Chondrocyte (in vitro differentiated cells): ENCODE measurements at places on chromosomes 7 and 10. TPM values are rescaled to one million over a fixed set of nuclear protein-coding genes. Genes with fewer than 3 reads are reported as not detected.

- DNase-seq = no peak
These were observed 345 bp downstream of the COBL start for GRCh38 chr7:51316262-51316665.

GRCh38 chr7:158572000-158572828 lies 15.4 kb downstream of the PTPRN2 start:
- DNase-seq = no peak

VSIR gene
- total RNA-seq = 0.49 to 1.3 TPM in 2 of 3 replicates, not detected in the other

DNA sequence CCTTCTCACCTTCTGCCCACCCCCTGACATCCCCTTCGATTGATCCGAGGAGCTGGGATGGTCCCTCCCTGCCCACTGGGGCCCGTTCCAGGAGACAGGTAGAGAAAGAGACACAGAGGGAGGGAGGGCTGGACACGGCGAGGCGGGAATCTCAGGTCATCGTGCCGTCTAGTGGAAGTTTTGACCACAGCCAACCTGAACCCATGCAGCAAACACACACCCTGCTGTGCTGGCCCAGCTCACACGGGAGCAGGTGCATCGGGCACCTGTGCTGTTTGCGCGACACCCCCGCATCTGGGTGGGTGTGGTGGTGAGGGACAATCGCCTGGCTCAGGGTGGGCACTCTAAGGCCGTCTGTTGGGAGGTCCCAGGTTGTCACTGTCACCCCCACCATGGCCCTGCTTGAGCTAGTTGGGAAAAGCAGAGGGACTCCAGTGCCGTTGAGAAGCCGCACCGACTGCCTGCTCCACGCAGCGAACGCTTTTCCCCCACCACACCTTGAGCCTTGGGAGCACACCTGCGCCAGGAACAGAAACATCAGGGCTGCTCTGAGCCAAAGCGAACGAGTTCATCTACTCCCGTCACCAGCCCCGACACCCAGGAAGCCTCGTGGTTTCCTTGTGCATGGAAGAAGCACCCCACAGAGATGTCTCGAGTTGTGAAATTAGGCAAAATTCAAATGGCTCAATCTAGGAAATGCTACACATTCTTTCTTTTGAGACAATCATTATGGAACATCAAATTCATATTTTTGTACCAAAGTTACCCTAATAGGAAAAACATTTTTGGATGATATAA lies 285.8 kb downstream of the DNAJB6 start:
- DNase-seq = no peak

DNAJB9 gene
- total RNA-seq = 22.0 to 29.2 TPM (median 29.0 TPM) in 3 replicates

PRF1 gene
- not detected in 3 replicates for total RNA-seq

NUDT13 gene
- 1.7 to 2.2 TPM (median 2.0 TPM) in 3 replicates for total RNA-seq

DNA sequence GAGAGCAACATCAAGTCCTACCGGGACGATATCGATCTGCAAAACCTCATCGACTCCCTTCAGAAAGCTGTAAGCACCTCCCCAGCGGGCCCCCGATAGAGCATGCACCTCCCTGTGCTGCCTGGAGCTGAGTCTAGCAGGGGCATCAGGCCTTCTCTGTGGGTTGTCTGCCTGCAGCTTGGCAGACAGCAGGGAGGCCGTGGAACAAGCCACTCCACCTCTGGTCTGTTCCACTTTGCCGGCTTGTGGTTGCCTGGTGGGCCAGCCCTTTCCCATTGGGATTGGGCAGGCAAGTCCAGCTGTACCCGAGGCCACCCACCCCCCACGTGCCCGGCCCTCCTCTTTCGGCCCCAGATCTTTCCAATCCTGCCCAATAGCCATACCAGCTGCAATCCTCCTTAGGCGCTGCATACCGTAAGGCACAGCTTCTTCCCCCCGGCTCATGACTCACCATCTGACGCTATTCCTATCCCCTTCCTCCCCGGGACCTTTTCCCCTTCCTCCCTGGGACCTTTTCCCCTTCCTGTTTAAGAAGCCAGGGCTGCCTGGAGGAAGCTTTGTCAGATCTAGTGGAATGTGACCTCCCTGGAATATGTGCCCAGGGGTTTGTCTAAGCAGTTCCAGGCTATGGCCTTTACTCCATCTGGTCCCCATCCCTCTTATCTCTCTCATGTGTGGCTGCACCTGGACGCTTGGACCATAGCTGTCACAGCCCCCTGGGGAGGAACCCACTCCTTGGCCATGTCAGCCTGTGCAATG lies 28.1 kb upstream of the SH2D4B start:
- DNase-seq = no peak

DNA sequence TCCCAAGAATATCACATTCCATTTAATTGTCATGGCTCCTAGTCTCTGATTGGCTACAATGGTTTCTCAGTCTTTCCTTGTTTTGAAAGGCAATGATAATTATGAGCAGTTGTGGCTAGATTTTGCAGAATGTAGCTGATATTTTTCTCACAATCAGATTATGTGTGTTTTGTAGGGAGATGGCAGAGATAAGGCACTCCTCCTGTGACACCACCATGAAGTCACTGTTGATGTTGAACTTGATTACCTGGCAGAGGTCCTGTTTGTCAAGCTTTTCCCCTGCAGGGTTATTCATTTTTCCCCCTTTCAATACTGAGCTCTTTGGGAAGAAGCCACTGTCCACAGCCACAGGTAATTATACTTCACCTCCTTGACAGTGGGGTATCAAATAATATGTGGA lies 602.9 kb upstream of the PFKP start:
- no peak for DNase-seq

DNA sequence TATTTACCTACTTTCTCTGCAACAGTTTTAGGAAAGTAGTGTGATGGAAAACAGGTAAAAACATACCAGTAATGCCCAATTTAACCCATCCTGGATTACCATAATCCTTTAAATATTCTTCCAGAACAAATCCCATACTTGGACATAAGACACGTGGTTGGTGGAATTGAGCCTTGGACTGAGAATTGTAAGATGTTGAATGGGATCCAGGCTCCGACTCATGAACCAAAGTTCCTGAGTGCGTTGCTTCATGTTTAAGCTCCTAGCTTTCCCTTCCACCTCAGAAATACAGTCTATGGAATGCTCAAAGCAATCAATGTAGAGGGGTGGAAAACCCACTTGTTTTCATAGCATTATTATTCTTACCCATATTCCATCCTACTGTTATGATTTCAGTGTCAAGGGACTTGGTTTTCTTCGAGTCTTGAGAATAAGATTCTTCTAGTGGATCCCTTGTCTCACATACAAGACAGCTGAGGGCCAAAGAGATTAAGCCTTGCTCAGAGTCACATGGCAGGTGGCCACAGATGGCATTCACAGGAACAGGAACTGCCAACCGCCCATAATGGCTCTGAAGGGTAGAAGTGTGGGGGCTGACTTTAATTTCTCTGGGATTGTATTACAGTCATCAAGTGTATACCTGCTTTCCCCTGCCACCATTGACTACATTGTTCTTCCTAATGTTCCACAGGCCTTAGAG lies 171.2 kb downstream of the GFRA1 start:
- no peak for DNase-seq

DNA sequence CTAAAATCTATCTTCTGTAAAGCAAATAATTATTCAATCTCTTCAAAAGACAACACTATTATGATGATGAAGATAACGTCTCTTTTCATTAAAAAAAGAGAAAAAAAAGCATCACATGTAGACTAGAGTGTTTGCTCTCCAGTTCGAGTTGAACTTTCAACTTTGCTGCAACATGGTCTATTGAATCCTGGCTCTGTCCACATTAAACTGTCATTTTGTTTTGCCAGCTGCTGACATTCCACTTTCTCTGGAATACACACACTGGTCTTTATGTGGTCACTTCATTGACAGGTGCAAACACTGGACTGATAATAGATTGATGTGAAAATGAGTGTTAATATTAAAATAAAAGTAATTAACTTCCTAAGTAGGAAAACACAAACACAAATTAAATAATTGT lies 61.7 kb downstream of the PTF1A start:
- no peak for DNase-seq

DNA sequence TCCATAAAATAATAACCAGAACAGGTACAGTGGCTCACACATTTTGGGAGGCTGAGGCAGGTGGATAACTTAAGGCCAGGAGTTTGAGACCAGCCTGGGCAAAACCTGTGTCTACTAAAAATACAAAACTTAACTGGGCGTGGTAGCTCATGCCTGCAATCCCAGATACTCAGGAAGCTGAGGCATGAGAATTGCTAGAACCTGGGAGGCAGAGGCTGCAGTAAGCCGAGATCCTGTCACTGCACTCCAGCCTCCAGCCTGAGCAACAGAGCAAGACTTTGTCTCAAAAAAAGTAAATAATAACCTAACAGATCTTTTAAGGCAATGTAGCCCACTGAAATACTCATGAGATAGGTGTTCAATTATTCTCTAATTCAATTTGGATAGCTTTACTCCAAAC lies 107.1 kb upstream of the ASAH2 start:
- DNase-seq = no peak

GRCh38 chr7:92546856-92547497 lies 18.4 kb downstream of the RBM48 start:
- no peak for DNase-seq

DNA sequence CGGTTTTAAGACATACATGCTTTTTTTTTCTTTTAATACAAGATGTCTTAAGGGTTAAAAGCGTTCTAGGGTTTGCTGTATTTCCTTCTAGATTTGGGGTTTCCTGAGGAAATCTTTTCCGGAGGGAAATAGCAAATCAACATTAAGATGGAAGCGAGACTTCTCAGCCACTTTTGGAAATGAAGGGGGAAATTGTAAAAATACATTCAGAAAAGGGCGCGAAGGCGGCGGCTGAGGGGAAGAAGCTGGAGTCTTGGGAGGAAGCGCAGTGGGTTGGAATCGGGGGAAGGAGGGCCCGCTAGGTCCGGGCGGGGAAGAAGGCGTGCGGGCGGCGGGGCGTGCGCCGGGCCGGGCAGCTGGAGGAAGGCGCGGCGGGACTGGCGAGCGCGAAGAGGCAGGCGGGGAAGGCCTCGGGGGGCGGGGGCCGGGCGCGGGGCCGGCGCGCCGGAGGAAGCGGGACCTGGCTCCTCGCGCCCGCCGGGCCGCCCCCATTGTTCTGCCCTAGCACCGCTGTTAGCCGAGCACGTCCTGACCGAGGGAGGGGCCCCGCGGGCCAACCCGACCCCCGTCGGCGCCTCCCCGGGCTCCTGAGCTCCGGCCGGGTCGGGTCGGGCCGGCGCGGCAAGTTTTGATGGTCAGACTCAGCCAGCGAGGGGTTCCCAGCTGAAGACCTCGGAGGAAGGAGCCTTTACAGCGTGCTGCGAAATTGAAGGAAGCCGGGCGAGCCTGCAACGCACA lies 1.5 kb upstream of the SKIDA1 start:
- DNase-seq = no peak

- no peak for DNase-seq
These were observed 87.4 kb downstream of the LRRC4 start for GRCh38 chr7:127943541-127944521.

DNA sequence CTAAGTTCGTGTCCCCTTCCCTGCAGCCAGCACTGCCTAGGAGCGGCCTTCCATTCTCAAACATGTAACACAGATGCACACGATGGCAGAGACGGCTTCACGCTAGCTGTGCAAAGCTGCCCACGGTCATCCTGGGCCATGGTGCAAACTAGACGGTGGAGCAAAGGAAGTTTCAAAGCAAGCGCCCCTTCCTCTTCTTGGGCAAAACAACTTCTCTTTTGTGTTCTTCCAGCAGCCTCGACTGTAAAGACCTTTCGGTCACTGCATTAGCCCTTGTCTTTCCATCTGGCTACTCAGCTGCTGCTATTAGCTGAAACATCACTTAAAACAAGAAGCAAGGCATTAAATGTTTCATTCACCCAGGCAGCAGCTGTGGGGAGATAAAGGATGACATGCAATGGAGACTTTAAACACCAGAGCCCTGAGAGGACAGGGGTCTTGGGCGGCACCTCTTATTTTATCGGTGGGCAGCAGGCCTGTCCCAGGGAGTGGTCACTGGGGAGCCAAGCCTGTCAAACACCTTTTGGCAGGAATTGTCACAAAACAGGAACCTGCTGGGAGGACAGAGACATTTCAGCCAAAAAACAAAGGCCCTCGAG lies 214.8 kb downstream of the KLF6 start:
- no peak for DNase-seq

DNA sequence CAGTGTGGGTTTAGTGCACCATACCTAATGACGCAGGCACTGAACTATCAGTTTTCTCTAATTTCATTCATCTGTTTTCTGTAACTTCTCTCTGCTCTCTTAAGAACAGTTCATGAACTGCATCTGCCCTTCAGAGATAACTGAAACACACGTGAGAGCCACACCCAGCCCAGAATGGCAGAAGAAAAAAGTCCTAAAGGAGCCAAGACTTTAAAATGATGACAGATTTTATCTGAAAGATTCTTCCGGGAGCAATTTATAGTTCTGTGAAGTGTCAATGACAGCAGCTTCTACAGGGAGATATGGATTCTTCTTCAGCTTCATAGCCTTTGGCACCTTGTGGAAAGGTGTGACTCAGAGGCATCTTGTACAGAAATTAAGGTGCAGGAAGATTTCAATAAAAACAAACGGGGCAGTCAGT lies 211.5 kb upstream of the SLC26A5 start:
- no peak for DNase-seq

GRCh38 chr10:28853195-28853594 lies 175.9 kb downstream of the BAMBI start:
- DNase-seq = no peak

HOXA6 gene
- not detected in 3 replicates for total RNA-seq

C10orf105 gene
- total RNA-seq = not detected in 3 replicates

GRCh38 chr10:30491204-30491915 lies 57.4 kb downstream of the MAP3K8 start:
- DNase-seq = no peak

ZNF365 gene
- total RNA-seq = 5.2 to 10.9 TPM (median 6.0 TPM) in 3 replicates

DNA sequence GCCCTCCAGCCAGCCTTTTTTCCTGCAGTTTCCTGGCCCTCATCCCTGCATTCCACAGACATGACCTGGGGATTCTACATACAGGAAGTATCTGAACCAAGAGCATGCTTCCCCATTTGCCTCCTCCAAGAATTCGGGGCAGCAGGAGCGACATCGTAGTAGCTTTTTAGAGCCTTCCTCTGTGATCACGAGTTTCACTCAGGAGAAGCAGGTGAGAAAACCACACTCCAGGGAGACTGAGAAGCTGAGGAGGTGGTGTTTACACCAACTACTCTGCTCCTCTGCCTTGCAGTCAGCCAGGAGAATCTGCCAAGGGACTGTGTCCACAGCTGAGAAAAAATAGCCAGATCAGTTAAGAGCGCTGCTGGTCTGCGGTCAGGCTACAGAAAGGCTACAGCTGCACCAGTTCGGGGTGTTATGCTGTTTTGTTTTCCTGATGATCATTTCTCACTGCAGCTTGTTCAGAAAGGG lies 54.1 kb downstream of the HSPA12A start:
- DNase-seq = no peak

KCNH2 gene
- total RNA-seq = 0.19 to 0.33 TPM (median 0.30 TPM) in 3 replicates
